Effector CD8-positive, alpha-beta T cell (primary cell): ENCODE measurements at places on chromosomes 5 and 9.
A peak's percentile ranks its signal among the peaks of the same experiment; 100 is the strongest.

DNA sequence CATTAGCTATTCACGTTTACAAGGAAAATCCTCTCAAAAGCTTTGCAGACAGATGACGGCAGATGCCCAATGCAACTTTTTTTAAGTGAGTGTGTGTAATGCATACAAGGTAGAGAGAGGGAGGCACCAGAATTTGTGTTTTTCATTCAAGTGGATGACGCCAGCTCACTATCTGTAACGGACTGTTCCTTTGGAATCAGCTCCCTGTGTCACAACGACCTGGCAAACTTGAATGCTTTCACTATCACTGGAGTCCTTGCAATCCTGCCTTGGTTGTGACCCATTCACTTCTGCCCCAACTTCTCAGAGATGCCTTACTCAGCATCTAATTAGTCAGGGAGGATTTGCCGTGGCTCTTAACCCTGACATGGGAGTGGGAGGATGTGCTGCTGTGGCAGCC, 148.5 kb downstream of the BNC2 start:
- no peak for DNase-seq

GRCh38 chr5:159490507-159490906, 160.2 kb upstream of the IL12B start:
- no peak for DNase-seq

- no peak for DNase-seq
Observed at GRCh38 chr9:9045072-9045471, 1245.5 kb upstream of the DMAC1 start.

GRCh38 chr9:125888211-125888610, 141.0 kb downstream of the PBX3 start:
- no peak for DNase-seq

DNA sequence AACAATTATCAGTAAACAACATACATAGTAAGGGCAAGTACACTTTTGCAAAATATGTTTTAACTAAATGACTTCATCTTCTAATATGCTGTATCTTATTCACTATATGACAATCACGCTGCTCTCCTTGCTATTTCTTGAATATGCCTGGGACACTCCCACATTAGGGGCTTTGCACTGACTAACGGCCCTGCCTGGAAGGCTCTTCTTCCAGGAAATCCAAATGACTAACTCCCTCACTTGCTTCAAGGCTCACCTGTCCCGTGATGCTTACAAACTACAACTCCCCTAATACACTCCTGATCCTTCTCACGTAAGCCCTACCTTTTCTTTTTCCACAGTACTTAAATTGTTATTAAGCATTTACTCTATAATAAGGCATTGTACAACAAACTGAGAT, 10.6 kb downstream of the ERP44 start:
- no peak for DNase-seq

DNA sequence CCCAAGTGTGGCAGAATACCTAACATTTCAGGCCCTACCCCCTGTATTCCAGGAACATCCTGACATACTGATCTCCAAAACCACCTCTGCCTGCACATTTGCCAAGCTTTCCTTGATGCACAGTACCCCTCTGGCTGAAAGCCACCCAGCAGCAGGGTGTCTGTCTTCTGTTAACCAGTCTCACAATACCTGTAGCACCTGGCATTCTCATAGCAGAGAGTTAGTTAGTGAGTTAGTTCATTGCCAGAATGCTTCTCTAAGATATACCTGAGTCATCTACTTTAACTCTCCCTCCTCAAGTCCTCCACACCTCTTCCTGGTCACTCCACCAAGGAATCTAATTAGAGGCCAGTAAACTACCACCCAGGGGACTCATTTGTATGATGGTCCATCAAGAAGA, 46.1 kb upstream of the IL7R start:
- no peak for DNase-seq

DNA sequence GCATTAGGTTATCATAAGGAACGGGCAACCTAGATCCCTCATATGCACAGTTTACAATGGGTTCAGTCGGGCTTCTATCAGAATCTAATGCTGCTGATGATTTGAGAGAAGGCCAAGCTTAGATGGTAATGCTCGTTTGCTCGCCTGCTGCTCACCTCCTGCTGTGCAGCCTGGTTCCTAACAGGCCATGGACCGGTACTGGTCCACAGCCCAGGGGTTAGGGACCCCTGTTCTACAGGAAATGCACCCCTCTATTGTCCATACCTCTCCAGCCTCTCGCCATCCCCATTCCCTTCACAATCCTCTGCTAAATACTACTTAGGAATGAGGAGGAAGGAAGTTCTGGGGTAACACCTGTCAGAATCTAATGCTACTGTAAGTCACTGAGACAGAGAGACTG, 75.1 kb downstream of the OXCT1 start:
- DNase-seq = no peak

DNA sequence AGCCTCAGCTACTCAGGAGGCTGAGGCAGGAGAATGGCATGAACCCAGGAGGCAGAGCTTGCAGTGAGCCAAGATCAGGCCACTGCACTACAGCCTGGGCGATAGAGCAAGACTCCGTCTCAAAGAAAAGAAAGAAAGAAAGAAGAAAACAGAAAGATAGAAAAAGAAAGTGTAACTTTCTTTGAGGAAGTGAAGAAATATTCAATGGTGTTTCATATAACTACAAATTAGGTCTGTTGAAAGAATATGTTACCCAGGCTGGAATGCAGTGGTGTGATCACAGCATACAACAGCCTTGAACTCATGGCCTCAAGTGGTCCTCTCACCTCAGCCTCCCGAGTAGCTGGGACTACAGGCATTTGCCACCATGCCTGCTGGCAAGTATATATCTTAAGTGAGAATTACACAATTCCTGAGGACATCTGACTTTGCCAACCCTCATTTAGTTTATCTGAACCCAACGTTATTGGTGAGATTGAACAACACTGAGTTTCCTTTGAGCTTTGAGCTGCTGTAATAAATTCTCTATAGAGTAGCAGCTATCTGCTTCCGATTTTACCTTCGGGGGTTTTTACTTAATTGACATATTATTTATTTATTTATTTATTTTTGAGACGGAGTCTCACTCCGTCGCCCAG, 2.0 kb upstream of the FAF2 start:
- DNase-seq = no peak

GRCh38 chr9:11915699-11916098, 777.5 kb upstream of the TYRP1 start:
- no peak for DNase-seq

DNA sequence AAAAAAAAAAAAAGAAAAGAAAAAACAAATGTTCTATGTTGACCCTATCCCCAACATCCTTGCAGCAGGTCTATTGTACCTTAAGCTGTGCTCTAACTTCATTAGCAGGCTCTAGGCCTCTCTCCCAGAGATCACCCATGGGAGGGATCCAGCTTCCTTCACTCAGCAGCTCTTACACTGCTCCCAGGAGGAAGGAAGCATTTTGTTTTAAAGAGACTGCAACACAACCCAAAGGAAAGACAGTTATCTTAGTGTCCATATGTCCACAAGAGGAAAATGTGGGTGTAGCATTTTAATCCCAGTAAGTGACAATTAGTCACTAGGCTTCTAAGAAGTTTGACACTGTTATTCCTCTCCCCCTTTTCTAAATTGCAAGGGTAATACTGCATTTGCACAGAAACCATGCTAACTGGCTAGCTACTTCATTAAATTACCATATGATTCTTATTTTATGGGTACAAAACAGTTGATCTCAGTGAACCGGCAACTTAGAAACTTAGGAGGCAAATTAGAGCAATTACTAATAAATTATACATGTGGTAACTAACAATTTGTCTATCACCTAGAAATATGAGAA, 58.8 kb downstream of the MARCHF3 start:
- no peak for DNase-seq

GRCh38 chr9:134631881-134632280, 9.7 kb upstream of the COL5A1 start:
- DNase-seq = no peak

GRCh38 chr5:162485666-162486292, 418.2 kb downstream of the GABRG2 start:
- DNase-seq = no peak

DNA sequence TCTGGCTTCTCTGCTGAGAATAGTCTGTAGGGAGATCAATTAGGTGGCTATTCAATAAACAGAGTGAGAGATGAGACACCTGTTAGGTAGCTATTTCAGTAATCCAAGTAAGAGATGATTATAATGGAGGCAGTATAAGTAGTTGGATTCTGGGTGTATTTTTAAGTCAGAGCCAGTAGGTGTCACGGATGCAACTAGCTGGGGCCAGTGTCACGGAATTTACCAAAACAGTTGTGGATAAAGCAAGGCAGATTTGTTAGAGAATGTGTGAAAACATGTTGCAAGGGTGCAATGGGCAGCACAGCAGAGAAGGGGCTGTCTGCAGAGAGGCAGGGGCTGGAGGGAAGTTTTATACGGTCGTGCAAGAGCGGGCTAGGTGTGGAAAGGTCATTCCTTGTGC, 114.9 kb downstream of the RASGRF2 start:
- no peak for DNase-seq

DNA sequence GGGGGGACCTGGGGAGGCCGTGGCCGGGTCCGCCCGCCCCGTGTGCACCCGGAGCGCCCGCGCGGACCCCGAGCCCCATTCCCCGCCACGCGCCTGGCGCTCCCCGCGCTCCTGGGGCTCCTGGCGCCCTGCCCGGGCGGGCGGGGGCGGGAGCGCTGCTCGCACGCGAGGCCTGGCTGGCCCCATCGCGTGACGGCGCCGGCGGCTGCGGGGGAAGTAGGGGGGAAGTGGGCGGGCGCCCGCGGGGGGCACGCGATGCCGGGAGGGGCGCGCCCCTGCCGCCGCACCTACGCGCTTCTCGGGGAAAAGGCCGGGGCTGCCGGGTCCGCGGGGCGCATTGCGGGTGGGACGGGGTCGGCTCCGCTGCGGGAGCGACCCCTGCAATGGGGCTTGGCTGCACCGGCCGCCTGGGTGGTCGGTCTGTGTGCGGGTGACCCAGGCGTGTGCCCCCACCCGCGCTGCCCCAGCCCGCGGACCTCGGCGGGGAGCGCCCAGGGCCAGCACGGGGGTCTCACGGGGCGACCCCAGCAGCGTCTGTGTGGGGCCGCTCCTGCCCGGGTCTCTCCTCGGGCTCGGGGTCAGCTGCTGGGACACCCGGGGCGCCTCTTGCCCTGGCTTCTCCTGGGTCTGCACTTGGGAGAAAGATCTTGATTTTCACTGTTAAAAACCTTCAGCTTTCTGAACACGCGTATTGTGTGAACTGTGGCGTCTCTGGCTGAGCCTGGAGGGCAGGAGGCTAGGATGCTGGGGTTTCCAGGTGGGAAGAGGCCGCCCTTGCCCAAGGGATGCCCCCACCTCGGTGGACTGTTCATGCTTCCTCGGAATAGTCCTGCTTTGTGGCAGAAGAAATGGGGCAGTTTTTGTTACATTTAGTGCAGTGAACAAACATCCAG, 52.4 kb downstream of the AHRR start:
- peak; percentile 39 for DNase-seq

GRCh38 chr5:125970631-125971307, 452.4 kb upstream of the GRAMD2B start:
- DNase-seq = no peak

- no peak for DNase-seq
Observed at GRCh38 chr9:69996967-69997366, 46.7 kb upstream of the MAMDC2 start.

- no peak for DNase-seq
Observed at GRCh38 chr9:95316274-95316673, 1.2 kb downstream of the FANCC start.

DNA sequence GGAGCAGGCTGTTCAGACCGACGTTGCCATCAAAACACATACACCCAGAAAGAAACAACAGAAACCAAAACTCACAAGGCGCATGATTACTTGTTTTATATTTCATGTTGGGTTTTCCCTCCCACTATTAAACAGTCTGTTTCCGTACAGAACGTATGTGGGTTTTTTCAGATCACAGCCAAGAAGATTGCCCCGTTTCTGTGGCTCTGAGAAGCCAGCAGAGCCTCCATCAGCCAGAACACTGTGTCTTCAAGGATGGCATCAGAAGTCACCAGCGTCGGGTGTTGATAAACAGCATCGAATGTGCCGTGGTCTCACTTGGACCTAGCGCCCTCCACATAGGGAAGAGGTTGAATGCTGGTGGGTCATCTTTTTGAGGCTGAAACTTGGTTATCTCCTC, 42.8 kb downstream of the FAM78A start:
- no peak for DNase-seq

GRCh38 chr9:121735065-121735792, 83.8 kb downstream of the DAB2IP start:
- no peak for DNase-seq

GRCh38 chr5:3304346-3304745, 291.3 kb upstream of the IRX1 start:
- DNase-seq = no peak

- no peak for DNase-seq
Observed at GRCh38 chr9:81969971-81970370, 18.6 kb upstream of the SPATA31D1 start.

- DNase-seq = no peak
Observed at GRCh38 chr9:136061405-136061804, 33.7 kb downstream of the NACC2 start.

DNA sequence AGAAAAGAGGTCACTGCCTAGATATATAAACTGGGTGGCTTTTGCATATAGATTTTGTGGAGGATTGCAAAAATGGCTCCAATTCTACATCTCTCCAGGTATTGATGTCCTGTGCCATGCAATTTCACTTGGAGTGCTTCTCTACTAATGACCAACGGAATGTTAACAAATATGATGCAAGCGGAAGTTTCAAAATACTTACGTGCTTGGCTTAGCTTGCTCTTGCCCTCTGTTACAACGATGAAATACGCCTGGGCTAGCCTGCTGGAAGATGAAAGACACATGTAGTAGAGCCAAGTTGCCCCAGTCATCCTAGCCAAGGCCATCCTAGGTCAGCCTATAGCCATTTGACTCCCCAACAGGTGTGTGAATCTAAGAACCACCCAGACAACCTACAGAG, 3.6 kb upstream of the POC5 start:
- no peak for DNase-seq

DNA sequence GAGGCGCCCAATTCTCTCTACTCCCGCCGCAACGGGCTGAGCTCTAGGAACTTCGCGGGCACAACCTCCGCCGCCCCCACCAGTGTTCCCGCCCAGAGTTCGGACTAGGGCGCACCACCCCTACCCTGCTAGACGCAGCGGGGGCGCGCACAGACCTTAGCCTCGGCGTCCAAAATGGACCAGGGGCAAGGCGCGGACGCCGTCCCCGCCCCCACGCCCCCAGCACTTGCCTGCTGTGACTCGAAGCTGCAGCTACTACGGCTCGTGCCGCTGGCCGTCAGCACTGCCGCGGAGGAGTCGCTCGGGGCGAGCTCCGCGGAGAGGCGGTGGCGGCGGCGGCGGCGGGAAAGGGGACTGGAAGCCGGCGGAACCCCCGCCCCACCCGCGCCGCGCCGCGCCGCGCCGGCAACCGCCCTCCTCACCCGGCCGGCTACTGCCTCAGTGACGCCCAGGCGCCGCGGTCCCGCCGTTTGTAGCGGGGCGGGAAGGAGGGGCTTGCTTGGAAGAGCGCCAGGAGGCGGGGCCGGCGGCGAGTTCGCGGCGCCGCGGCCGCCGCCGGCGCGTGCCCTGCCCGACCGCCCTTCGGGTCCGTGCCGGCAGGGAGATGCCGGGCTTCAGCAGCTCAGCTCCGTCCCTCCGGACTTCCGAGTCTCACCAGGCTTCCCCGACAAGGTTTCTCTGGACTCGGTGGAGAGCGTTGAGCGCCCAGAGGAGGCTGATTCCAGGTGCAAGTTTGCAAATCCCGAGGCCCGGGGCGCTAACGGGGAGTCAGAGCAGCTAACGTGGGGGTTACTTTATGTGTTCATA, 4.5 kb downstream of the ELAVL2 start:
- DNase-seq = no peak
